ENCODE measurements at places on chromosomes 1 and 21.

DNA sequence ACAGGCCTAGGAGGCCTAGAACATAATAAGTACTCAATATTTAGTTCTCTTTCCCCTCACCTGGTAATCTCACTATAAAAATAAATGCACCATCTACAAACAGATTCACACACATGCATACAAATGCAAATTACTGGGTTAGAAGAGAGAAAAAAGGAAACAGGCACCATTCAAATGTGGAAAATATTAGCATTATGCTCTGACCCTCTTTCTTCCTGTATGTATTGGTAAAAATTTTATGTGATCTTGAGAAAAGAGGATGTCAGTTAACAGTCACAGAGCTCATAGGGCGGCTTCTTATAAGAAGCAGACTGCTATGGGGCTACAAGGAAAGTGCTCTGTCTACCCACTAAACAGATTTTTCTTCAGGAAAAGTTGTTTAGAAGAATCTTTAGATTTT, 565.4 kb downstream of the LMO4 start:
- no peak for DNase-seq

- no peak for DNase-seq
Observed at GRCh38 chr1:41905093-41905675, 13.5 kb downstream of the HIVEP3 start.

GRCh38 chr1:198647055-198647454, 8.2 kb downstream of the PTPRC start:
- no peak for DNase-seq

DNA sequence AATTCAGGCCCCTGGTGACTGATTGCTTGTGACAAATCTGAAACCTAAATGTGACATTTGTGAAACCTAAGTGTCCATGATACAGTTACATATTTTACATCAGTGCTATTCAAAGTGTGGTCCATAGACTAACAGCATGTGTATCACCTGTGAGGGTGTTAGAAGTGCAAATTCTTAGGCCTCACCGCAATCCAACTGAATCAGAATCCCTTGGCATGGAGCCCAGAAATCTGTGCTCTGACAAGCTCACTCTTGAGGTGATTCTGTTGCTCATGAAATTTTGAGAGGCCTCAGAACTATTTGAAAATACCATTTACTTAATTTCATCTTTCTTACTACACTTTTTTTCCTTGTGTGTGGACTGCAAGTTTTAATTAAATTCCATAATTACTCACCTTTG, 587.9 kb downstream of the ADGRL2 start:
- no peak for DNase-seq

- no peak for DNase-seq
Observed at GRCh38 chr1:21099034-21099868, 77.4 kb downstream of the EIF4G3 start.

DNA sequence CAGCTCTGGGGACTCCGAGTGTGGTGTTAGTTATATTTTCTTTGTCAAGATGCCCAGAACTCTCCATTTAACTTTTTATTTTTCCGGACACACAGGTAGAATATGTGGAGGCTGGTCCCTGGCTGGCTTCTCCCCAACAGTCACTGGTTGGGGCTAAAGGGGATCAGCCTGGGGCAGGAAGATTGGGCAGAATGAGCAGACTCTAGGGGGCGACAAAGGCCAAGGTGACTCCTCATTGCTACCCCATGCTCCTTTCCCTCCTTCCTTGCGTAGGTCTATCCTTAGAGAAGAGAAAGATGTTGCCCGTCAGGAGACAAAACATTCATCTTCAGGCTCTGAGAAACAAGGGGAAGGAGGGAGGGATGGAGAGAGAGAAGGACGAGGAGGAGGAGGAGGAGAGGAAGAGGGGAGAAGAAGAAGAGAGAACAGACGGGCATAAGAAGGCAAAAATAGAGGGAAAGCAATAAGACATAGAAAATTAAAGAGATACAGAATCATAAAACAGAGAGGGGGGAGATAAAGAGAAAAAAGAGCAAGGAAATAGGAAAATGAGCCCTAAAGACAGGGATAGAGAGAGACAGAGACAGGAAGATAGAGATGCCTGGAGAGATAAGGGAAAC, 89.9 kb downstream of the FOXD2 start:
- DNase-seq = no peak
